Suppressor macrophage (primary cell): ENCODE measurements at places on chromosomes 12 and 14.

DNA sequence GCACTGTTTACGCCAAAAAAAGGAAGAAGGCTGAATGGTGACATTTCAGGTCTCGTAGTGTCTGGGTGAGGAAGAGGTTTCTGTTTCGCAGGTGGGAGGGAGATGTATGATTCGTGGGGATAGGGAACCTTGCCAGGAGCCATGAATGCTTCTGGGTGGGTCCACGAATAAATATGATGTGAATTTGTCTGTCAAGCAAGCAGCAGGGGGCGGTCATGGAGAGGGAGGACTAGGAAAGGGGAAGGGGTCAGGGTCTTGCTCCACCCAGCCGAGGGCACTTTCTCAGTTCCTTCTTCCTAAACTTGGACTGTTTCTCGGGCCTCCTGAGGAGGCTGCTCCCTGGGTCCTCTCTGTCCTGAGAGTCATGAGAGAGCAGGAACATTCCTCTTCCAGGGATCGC lies 72.5 kb downstream of the LGMN start:
- peak; percentile 83 for DNase-seq

DNA sequence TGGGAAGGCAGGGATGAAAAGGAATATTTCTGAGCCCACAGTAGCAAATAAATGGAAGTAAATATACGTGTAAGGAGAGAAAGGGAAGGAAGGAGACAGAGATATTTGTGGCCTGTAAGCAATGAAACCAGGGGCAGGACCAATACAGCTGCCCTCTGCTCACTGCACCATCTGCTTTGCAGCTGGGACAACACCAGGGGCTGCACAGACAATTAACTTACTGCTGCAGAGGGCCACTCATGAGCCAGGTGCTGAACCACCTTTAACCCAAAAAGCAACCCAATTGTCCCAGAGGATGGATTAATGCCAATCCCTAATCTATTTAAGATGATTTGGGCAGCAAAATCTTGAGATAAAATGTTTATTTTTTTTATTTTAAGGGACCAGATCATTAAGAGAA lies 30.6 kb upstream of the TMX1 start:
- DNase-seq: no peak

DNA sequence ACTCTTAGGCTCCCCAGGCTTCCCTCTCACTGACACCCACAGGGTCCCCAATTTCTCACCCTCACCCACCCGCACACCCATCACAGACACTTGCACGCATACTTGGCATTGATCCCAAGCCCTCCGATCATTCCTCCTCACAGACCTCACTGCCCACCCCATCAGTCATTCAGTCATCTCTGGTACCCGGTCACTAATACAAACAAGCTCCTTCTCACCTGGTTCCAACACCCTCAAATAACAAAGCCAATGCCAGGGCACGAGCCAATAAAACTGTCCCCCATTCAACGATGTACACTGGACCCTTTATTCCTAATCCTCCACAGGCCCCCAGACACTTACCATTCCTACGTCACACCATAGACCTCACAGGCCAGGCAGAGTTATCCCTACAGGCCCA lies 2.3 kb downstream of the ZNF605 start:
- DNase-seq: no peak

DNA sequence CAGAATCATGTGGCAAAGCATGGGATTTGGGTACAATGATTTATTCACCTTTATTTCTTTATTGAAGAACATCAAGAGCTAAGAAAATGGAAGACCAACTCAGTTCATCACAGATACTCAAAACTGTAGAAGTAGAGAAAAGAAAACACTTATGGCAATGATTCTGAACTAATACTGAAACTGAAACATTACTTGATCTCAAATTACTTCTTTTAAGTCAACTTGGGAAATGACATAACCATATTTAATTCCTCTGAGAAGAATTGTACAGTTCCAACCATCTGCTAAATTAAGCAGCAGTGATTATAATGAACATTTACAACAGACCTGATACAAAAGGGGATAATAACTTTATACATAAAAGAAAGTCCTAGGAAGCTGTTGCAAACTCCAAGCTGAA lies 466.5 kb downstream of the TMTC2 start:
- no peak for DNase-seq

- no peak for DNase-seq
Observed at GRCh38 chr12:4331221-4331620, 10.2 kb downstream of the TIGAR start.

GRCh38 chr12:65838330-65838976 lies 14.2 kb downstream of the HMGA2 start:
- peak; percentile 31 for DNase-seq

- no peak for DNase-seq
Observed at GRCh38 chr12:130571734-130572133, 144.4 kb downstream of the RIMBP2 start.

GRCh38 chr14:94052662-94053061 lies 26.5 kb downstream of the OTUB2 start:
- DNase-seq: no peak

DNA sequence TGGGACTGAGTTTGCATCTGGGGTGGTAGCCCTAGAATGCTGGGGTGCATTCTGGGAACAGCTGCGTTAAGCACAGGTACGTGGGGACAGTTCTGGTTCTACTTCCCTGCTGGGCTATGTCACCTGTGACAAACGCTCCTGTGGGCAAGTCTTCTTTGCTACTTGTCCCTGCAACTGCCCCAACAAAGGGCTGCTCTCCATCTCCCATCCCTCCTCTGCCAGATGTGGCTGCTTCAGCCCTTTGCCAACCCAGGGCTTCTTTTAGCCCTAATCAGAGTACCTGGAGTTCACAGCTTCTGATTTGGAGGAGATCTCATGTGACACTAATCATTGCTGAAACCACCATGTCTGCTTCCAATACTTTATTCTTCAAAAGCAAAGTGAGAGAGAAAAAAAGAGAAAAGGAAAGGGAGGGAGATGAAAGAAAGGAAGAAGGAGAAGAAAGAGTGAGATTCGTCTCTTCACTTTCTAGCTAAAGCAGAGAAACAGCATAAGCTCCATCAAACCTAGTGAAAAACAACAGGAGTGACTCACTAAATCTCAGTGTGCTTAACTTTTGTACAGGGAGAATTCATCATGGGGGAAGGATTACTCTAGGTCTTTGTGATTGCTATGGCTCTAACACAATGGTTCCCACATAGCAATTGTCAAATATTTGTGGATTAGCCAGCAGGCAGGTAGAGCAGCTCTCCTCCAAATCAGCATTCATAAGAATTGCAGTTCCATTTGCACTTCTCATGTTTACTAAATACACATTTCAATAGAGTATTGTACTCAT lies 174.8 kb downstream of the LRIG3 start:
- DNase-seq: no peak

GRCh38 chr12:14417715-14418114 lies 52.2 kb downstream of the ATF7IP start:
- peak; percentile 67 for DNase-seq

GRCh38 chr14:29584992-29585391 lies 342.7 kb downstream of the PRKD1 start:
- no peak for DNase-seq

DNA sequence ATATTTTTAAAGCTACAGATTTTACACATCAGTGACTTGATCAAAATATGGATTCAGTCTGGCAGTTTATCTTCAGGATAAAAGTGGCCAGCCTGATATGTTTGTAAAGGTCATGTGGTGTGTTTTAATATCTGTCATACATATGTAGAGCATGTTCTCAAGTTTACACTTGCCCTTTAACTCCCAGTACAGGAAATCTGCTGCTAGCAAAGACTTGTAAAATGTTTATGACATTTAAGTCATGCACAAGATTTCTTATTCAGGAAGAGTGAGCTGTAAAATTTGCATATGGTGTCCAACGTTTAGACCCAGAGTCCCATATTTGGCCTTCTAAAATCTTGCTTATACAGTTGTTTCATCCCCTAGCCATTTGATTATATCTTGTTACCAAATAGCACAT lies 197.5 kb upstream of the FLRT2 start:
- DNase-seq: no peak
